GM12892 (cell line): ENCODE measurements at places on chromosomes 4 and X.

GRCh38 chr4:81395239-81395638, 76.5 kb downstream of the RASGEF1B start:
- no peak for DNase-seq

GRCh38 chr4:122831515-122832196, 5.0 kb downstream of the FGF2 start:
- DNase-seq = no peak

GRCh38 chrX:87518504-87518903, 902 bp downstream of the KLHL4 start:
- DNase-seq = no peak

DNA sequence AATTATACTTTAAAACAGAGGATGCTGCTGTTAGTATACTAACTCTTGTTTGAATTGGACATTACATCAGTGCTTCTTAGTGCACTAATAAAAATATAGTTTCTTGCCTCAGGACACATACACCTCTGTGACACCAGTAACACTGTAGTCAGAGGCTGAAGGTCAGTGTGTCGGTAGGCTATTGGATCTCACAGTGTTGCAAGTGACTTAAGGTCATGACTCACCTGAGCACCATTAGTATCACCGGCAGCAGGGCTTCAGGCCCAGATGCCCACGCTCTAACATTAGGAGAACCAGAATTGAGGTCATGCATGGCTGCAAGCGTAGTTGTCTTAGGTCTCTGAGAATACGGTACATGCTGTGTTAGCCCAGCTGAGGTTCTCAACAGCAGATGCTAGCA, 15.2 kb downstream of the ETDC start:
- no peak for DNase-seq

DNA sequence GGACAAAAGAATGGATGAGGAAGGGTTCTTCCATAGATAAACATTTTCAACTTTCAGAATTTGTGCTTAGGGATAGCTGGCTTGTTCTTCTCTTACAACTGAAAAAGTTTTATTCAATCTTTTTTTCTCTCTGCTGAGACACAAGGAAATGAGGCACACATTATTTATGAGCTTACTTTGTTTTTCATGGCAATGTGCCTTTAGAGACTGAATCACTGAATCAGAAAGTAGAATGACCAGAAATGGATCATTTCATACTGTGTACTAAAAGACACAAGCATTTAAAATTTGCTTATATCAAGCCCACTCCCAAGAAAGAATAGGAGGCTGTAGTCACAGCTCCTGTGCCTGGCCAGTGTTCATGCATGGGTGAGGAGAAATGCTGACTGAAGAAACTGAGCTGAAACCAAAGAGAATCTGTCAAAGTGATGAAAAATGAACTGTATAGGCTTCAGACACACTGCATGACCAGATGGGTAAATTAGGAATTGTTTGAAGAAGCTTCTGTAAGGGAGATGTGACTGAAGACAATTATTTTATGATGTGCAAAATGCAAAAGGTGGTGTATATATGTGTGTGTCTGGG, 413.8 kb downstream of the RAPGEF2 start:
- no peak for DNase-seq

- no peak for DNase-seq
Measured at GRCh38 chrX:132257116-132257515, 37.9 kb upstream of the RAP2C start.

DNA sequence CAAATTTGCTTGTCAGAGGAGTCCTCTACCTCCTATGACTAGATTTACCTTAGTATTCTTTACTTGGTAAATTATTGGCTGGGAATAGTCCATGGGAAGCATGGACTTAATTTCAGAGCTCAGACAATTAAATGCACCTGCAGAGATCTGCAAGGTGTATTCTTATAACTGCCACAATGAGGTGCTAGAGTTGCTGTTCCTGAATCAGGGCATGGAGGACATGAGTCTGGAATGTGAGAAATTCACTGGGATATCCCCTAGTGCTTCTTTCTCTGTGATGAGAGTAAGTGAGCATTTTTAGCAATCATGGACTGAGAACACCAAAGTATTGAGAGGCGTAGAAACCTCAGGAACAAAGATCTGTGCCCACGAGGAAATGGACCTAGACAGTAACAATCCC, 32.9 kb upstream of the GRID2 start:
- no peak for DNase-seq

GRCh38 chrX:57647020-57647419, 33.0 kb downstream of the NLRP2B start:
- no peak for DNase-seq

DNA sequence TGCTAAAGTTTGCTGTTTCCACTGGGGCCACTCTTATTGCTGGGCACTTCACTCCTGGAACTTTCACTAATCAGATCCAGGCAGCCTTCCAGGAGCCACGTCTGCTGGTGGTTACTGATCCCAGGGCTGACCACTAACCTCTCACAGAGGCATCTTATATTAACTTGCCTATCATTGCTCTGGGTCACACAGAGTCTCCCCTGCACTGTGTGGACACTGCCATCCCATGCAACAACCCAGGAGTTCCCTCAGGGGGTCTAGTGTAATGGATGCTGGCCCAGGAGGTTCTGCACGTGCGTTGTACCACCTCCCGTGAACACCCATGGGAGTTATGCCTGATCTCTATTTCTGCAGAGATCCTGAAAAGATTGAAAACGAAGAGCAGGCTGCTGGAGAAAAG, 41.8 kb upstream of the IQSEC2 start:
- no peak for DNase-seq

- no peak for DNase-seq
Measured at GRCh38 chr4:107740381-107740780, 20.3 kb upstream of the PAPSS1 start.

GRCh38 chrX:136210806-136211205, 40.4 kb downstream of the MAP7D3 start:
- no peak for DNase-seq

DNA sequence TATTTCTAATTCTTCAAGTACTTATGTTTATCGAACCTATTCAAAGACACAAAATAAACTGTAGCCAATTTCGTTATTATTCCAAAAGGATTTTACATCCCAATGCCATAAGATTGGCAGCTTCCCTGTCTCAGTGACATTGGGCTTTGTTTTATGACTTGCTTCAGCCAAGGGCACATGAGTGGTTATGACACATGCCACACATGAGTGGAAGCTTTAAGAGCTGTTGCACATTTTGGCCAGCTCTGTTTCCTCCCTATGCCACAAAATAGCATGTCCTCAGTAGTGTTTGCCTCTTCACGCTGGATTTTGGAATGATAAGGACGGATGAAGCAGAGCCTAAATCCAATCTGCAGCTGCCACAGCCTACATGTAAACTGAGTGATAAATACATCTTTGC, 21.9 kb downstream of the SEC24D start:
- DNase-seq = no peak

DNA sequence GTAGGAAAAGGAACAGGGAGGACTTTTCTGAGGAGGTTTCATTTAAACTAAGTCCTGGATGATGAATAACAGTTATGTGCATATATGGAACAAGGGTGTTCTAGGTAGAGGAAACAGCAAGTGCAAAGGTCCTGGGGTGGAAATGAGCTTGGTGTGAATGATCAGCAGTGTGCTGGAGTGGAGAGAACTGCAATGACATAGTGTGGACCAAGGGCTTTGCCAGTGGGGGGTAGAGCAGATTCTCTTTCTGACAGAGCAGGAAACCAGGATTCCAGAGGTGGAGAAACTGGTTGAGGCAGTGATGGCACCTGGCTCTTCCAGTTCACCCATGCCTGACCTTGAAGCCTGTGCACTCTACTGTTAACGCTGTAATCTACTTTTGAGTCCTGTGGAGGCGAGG, 1.7 kb downstream of the PPP1R3F start:
- DNase-seq = no peak

DNA sequence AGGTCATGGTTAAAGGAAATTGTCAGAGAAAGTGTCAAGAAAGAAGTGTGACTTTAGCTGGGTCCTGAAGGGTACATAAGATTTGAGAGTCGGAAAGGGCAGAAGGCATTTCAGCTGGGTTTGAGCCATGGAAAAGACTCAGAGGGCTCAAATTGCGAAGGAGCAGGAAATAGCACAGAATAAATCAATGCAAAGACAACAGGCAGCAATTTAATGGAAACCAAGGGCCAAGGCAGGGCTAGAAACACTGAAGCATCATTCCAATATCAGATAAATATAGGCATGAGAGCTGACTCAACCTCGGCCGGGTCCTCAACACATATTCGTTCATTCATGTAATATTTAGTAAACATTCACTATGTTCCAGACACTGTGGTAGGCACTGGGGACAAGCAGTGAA, 3.6 kb upstream of the FMR1 start:
- DNase-seq = no peak

GRCh38 chr4:188854436-188854835, 715.2 kb downstream of the TRIML1 start:
- DNase-seq = no peak

GRCh38 chr4:2478229-2478628, 9.3 kb downstream of the RNF4 start:
- no peak for DNase-seq

- no peak for DNase-seq
Measured at GRCh38 chr4:168917138-168917779, 92.8 kb downstream of the CBR4 start.

DNA sequence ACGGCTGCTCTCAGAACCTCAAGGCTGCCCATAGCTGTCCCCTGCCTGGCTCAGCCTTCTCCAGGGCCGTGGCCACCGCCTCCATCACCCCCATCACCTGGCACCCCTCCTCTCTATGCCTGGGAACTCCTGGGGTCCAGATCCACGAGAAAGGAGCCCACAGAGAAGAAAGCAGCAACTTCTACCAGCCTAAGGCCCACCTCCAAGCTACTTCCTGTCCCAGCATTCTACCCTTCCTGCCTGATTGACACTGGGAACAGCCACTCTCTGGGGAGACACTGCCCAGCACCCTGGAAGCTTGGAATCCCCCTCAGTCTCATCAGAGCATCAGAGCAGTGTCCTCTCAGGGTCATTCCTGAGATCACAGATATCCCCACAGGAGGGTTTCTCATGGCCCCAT, 36.9 kb upstream of the PROM1 start:
- no peak for DNase-seq

DNA sequence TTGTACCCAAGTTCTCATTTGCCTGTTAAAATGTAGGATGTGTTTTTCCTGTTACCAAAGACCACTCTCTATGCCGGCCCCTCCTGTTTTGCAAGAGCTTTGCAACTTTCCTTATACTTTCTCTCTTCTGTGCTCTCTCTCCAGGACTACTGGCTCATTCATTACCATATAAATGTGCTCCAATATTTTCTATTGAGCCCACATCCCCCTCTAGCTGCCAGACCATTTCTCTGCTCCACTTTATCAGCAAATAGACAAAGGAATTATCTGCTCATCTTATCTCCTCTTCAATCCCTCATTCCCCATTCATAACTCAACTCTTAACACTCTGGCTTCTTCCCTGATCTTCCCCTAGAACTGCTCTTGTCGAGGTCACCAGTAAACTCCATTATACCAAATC, 33.6 kb downstream of the RPGR start:
- no peak for DNase-seq

DNA sequence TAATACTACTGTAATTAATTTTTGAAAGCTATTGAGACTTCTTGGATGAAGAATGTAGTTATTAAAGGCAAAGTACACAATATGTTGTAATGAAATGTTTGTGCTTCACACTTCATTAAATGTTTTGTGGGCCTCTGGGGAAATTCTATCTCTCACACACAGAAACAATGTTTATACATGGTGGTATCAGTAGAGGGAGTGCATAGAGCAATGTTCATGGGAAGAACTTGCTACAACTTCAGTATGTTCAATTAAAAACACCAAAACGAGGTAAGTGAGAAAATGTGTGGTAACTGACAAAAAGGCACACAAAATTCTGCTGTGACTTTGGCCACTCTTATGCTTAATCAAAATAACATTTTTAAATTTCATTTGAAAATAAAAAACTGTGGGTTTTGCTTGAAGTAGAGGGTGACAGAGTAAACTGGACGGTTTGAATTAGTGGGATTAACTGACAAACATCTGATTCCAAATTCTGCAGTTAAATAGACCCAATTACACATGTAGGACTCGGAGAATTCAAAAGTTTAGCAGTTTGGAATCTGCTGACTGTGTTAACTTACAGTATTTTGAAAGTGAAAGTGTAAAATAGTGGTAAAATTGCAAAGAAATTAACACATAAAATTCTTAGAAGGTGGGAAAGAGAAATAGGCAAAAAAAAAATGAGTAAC, 111.4 kb upstream of the TTC29 start:
- DNase-seq = no peak

- no peak for DNase-seq
Measured at GRCh38 chr4:169054879-169055278, 44.8 kb upstream of the CBR4 start.

- no peak for DNase-seq
Measured at GRCh38 chrX:45191383-45191782, 9.3 kb downstream of the DIPK2B start.

- DNase-seq = no peak
Measured at GRCh38 chr4:118388606-118389005, 35.8 kb upstream of the PRSS12 start.

- no peak for DNase-seq
Measured at GRCh38 chr4:95517576-95518345, 31.0 kb downstream of the UNC5C start.

DNA sequence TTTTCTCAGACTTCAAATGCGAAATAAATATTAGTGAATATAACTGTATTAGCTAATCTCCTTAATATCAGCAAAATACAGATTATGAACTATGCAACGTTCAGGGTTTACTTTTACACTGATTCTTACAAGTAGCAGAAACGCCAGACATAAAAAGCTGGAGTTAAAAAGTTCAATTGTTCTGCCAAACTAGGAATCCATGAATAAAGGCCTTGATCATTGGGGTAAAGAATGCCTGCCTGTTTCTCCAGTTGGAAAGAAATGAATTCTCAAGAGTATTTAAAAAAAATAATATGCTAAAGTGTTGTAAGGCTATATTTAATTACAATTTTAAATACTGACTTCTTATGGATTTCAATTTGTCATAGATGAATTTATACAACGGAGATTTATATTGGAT, 612.2 kb downstream of the DMD start:
- no peak for DNase-seq

DNA sequence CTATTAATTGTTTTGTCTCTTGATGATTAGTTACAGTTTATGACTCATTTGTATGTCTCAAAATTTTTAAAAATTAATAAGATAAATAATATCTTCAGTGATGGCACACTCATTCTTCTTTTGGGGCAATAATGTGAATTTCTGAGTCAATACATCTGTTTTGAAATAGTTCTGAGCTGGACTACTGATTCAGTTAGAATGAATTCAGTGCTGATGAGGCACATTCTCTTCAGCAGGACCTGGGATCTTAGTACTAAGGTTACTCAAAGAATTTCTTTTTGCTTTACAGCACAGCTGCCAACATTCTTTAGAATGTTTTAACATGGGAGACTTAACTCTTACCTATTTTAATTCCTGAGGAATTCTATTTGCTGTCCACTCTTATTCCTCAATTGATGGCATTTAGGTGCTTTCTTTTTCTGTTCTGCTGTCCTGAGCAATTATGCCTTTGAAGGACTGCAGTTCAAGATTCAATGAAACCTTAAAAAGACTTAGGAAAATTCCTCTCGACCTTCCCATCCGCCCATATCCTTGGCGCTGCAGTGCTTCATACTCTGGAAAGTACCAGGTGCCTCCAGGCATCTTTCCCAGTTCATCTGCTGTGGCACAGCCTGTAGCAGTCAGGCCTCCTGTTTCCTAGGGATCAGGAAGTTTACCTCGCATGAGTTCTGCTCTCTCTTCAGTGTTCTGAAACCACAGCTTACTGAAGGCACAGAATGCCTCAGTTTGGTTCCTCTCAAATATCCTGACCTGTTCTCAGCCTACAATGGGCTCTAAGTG, 213.7 kb downstream of the FSTL5 start:
- DNase-seq = no peak
